ENCODE measurements at places on chromosomes 3 and 15.
A peak's percentile ranks its signal among the peaks of the same experiment; 100 is the strongest.

DNA sequence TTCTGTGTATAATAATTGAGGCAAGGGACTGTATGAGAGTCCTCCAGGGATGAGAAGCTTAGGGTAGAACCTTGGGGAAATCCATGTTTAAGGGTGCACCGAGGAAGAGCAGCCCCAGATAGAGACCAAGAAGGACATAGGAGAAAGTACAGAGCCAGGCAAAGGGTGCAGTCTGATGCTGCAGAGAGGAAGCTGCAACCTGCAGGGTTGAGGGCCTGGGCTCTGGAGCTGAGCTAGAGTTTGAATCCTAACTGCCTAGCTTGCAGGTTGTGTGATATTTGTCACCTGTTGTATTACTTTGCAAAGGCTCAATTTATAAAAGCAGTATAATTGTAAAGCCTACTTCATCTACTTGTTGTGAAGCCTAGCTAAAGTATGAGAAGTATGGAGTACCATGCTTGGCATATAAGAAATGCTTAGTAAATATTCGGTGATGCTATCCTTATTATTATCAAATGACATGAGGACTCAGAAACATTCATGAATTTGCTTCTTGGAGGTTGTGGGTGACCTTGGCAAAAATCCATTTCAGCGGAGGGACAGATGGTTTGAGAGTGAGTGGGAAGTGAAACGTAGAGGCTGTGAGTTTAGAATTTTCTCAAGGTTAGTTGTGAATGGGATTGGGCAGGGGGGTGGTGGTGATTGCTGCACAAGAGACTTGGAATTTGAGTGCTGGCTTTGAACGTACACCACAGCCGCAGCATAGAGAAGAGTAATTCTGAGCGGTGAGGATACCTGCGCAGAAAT, 43.8 kb downstream of the PLCL2 start:
- no peak for DNase-seq

DNA sequence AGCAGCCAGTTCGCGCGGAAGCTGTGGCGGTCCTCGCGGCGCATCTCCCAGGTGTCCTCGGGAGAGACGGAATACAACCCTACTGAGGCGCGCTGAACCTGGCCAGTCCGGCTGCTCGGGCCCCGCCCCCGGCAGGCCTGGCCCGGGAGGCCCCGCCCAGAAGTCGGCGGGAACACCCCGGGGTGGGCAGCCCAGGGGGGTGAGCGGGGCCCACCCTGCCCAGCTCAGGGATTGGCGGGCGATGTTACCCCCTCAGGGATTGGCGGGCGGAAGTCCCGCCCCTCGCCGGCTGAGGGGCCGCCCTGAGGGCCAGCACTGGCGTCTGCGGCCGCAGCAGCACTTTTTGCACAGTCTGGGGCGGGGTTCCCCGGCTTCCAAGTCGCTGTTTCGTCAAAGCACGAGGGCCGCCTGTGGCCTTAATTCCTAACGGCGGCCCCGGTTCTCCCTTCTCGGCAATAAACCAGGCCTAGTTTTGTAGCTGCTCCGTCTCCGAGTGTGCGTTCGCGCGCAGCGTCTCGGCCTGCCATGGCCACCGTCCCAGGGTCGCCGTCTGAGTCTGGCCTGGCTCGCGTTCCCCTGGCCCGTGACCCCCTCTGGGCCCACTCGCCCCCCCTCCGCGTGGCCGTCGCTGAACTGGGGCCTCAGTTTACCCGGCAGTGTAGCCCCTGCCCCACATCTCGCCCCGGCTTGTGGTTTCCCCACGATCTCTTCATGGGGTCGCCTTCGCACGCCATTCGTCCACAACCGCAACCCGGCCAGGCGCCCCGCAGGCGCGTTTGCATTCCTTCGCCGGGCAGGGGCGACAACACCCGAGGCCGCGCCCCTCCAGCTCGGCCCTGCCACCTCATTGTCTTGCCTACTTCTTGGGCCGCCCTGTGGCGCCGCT, 30.0 kb downstream of the NBEAL2 start:
- peak; percentile 95 for DNase-seq

GRCh38 chr3:42179110-42179725, 86.8 kb downstream of the CCK start:
- DNase-seq, result peak; percentile 93

GRCh38 chr3:77939726-77940125, 899.8 kb downstream of the ROBO2 start:
- no peak for DNase-seq

GRCh38 chr3:147937891-147938290, 528.7 kb downstream of the ZIC1 start:
- no peak for DNase-seq

- no peak for DNase-seq
Measured at GRCh38 chr3:140955645-140956044, 14.0 kb downstream of the SLC25A36 start.

GRCh38 chr3:99794485-99794884, 23.2 kb upstream of the CMSS1 start:
- no peak for DNase-seq

- DNase-seq, result no peak
Measured at GRCh38 chr3:96677156-96677555, 137.2 kb upstream of the EPHA6 start.

GRCh38 chr3:64903006-64903405, 215.2 kb upstream of the ADAMTS9 start:
- no peak for DNase-seq

- DNase-seq, result no peak
Measured at GRCh38 chr3:100113723-100114412, 433 bp downstream of the FILIP1L start.

DNA sequence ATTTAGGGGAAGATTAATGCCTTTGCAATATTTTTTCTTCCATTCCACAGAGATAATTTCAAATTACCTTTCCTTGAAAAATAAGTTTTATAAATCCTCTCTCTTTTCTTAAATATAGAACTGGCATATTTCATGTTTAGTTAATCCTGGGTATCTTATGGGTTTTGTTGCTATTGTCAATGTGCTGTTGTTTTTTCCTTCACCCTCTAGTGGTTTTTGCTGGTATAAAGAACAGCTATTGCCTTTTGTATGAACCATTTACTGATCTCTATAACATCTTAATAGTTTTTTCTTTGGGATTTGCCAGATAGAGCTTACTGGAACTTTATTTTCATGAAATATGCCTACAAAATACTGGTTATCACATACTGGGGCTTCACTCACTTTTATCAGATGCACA, 359.6 kb upstream of the DPPA4 start:
- DNase-seq, result no peak

DNA sequence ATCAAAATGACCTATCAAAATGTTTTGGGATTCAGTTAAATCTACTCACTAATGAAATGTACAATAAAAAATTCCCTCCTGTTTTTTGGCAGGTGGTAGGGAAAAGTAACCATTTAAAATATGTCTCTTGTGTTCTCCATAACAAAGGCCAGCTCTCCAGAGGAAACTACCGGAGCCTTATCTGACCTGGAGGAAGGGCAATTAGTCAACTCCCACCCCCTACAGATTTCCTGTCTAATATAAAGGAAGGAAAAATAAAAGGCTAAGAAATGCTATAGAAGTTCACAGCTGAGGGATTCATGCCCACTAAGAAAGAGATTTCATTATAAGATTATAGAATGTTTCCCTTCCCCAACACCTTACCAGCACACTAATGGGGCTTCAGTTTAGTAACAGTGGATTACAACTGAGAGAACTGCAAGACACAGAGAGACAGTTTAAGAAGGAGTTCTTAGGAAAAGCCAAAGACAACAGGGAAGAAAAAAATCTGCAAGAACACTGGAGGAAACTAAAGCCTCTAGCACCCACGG, 376.5 kb upstream of the KCNMB2 start:
- DNase-seq, result no peak

Data from COLO829 (cell line).